ENCODE measurements at places on chromosomes 7 and 10. TPM values are rescaled to one million over a fixed set of nuclear protein-coding genes. Genes with fewer than 3 reads are reported as not detected.

The WASHC2C gene
- 39.6 TPM for total RNA-seq

- peaks cover 19% of the 10 kb centered on the region for H3K4me1 ChIP-seq
- peak overlapping the region; percentile 62 for H3K27ac ChIP-seq
- no peak overlapping the region for H3K4me3 ChIP-seq
- H3K36me3 ChIP-seq: no peaks in the 10 kb centered on the region
Observed at GRCh38 chr10:29344073-29344820, 55.4 kb downstream of the LYZL1 start.

DNA sequence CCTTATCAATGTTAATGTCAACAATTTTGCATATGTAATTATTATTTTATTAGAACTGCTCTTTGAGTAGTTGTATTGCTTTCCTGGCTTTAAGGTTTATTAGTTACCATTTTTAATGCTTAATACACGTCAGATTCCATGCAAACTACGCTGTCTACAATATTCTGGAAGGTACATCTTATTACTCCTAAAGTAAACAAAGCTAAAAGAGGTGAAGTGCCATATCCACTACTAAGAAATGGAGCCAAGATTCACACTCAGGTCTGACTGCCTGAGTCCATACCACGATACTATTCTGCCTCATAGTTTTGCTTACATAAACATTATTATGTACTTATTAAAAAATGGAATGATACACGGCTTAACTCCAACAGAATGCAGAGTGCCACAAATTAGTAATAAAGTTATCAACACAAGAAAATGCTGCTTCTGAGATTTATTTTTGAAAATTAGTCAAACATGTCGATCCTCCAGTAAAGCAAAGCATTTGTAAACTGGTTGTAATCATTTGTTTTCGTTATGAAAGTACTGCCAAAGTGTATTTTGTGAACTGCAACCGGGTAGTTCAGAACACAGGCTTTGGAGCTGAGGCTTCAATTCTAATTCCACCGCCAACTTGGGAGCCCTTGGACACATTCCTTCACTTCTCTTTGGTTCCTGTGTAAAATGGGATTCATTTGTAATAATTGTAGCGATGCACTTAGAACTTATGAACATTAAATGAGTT is 1.1 kb upstream of the DMTF1 start:
- H3K4me1 ChIP-seq: peaks cover 8% of the 10 kb centered on the region
- H3K4me3 ChIP-seq: peak overlapping the region; percentile 87
- H3K27ac ChIP-seq: peak overlapping the region; percentile 87

DNA sequence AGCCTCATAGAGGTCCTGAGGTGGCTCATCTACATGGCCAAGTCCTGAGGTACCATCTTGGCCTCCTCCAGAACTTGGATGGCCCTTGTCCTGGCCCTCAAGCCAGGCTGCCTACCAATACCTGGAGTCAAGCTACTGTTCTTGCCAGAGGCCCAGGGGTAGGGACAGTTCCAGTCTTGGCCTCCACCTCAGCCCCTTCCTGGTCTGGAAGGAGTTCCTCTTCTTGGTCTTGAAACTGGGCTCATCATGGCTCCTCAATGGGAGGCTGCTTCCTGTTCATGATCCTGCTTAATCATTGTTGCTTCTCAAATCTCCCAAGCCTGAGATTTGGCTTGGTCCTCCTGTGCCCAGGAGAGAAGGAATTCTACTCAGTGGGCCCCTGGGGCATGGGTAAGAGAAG is 3.9 kb downstream of the HPS6 start:
- H3K36me3 ChIP-seq: peaks cover 4% of the 10 kb centered on the region
- DNase-seq: no peak
- peaks cover 9% of the 10 kb centered on the region for H3K4me1 ChIP-seq
- no peak overlapping the region for H3K27ac ChIP-seq
- H3K27me3 ChIP-seq: no peaks in the 10 kb centered on the region

The HMX2 gene
- total RNA-seq: not detected

GRCh38 chr7:3861941-3862340 is 560.9 kb downstream of the SDK1 start:
- H3K4me3 ChIP-seq: no peak overlapping the region
- H3K27ac ChIP-seq: no peak overlapping the region
- no peaks in the 10 kb centered on the region for H3K27me3 ChIP-seq
- H3K4me1 ChIP-seq: no peaks in the 10 kb centered on the region
- peak; percentile 80 for DNase-seq

GRCh38 chr7:89908736-89909135 is 245.5 kb upstream of the STEAP1 start:
- no peaks in the 10 kb centered on the region for H3K27me3 ChIP-seq
- no peaks in the 10 kb centered on the region for H3K4me1 ChIP-seq
- DNase-seq: no peak
- no peak overlapping the region for H3K4me3 ChIP-seq
- H3K27ac ChIP-seq: no peak overlapping the region
- H3K36me3 ChIP-seq: no peaks in the 10 kb centered on the region

- no peak for DNase-seq
- H3K4me1 ChIP-seq: peaks cover 3% of the 10 kb centered on the region
- H3K36me3 ChIP-seq: no peaks in the 10 kb centered on the region
- no peak overlapping the region for H3K27ac ChIP-seq
- H3K4me3 ChIP-seq: no peak overlapping the region
- H3K27me3 ChIP-seq: no peaks in the 10 kb centered on the region
Observed at GRCh38 chr7:26709210-26709990, 155.0 kb downstream of the SKAP2 start.

The COMTD1 gene
- 18.3 TPM for total RNA-seq

DNA sequence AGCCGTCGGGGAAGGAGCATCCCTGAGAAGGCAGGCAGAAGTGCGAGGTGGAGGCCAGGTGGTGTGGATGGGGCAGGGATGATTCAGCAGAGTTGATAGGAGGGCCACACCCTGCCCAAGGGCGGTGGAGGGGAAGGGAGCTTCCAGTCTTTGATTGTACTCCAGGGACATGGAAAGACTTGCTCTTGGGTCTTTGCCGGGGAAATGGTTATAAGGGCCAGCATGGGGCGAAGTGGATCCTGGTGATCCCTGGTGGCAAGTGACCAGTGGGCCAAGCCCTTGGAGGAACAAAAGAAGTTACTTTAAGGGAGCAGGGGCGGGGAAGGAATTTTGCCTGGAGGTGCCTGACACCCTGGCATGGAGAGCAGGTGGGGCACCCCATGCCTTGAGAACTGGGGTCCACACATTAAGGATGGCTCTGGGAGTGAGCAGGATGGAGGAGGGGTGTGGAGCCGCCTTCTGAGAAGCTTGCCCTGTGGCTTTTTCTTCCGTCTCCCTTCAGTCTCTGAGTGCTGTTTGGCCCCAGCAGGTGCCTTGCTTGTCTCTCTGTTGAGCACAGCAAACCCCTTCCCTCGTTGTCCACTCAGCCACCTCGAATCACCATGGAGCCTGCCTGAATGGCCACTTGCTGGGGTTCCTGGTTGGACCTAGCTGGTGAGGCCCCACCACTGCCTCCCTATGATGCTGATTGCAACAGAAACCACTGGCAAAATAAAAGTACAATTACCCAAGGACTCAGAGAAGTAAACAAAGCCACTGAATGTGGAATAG is 83.9 kb downstream of the RAMP3 start:
- H3K4me3 ChIP-seq: no peak overlapping the region
- peaks cover 4% of the 10 kb centered on the region for H3K27me3 ChIP-seq
- no peak overlapping the region for H3K27ac ChIP-seq
- peaks cover 11% of the 10 kb centered on the region for H3K4me1 ChIP-seq
- DNase-seq: no peak
- H3K36me3 ChIP-seq: no peaks in the 10 kb centered on the region

DNA sequence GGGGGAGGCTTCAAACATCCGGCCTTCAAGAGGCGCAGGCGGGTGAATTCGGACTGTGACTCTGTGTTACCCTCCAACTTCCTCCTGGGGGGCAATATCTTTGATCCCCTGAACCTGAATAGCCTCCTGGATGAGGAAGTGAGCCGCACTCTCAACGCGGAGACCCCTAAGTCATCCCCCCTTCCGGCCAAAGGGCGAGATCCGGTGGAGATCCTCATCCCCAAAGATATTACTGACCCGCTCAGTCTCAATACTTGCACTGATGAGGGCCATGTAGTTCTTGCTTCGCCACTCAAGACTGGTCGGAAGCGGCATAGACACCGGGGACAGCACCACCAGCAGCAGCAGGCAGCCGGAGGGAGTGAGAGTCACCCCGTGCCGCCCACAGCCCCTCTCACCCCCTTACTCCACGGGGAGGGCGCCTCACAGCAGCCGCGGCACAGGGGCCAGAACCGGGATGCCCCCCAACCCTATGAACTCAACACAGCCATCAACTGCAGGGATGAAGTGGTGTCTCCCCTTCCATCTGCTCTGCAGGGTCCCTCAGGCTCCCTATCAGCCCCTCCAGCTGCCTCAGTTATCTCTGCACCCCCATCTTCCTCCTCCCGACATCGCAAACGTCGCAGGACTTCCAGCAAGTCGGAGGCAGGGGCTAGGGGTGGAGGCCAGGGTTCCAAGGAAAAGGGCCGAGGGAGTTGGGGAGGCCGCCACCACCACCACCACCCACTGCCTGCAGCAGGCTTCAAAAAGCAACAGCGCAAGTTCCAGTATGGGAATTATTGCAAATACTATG is 1.1 kb downstream of the MEPCE start:
- H3K4me1 ChIP-seq: peaks cover 22% of the 10 kb centered on the region
- H3K27ac ChIP-seq: peak overlapping the region; percentile 98
- peak overlapping the region; percentile 81 for H3K4me3 ChIP-seq

- H3K4me3 ChIP-seq: no peak overlapping the region
- peak; percentile 89 for DNase-seq
- peaks cover 6% of the 10 kb centered on the region for H3K36me3 ChIP-seq
- no peaks in the 10 kb centered on the region for H3K27me3 ChIP-seq
Observed at GRCh38 chr7:92763636-92764423, 72.5 kb downstream of the CDK6 start.

DNA sequence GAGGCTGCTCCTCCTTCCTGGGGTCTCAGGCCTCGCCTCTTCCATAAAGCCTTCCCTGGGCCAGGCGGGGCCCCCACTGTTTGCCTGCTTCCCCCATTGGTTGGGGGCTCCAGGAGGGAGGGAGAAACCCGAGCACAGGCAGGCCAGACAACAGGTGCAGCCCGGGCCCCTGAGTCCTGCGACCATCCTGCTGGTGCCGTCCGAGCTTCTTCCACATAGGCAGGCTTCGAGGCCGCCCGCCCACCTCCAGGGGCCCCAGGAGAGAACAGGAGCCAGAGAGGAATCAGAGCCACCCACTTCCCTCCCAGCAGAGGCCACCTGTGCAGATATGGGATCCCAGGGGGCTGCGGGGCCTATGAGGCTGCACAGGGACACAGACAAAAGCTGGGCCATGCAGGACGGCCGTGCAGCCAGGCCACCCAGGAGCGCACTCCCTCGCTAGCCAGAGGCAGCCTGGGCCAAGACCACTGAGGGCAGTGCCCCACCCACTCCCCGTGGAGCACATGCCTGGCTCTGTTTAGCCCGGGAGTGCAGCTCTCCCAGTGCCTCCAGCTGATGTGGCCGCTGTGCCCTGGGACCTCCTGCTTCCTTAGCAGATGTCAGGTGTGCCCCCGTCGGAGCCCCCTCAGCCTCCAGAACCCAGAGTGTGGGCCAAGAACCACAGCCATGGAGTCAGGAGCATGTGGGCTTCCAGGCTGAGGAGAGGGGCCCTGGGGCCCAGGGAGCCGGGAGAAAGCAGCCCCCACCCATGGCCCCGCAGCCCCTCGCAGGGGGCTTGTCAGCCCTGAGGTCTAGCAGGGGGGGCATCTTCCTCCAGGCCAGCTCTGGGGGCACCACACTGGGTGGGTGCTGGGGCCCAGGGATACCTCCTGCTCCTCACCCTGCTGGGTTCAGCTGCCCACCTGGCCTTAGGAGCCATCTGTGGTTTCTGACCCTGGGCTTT is 59.9 kb upstream of the INPP5A start:
- H3K36me3 ChIP-seq: no peaks in the 10 kb centered on the region
- H3K27ac ChIP-seq: no peak overlapping the region
- no peak overlapping the region for H3K4me3 ChIP-seq
- no peaks in the 10 kb centered on the region for H3K27me3 ChIP-seq
- no peak for DNase-seq

DNA sequence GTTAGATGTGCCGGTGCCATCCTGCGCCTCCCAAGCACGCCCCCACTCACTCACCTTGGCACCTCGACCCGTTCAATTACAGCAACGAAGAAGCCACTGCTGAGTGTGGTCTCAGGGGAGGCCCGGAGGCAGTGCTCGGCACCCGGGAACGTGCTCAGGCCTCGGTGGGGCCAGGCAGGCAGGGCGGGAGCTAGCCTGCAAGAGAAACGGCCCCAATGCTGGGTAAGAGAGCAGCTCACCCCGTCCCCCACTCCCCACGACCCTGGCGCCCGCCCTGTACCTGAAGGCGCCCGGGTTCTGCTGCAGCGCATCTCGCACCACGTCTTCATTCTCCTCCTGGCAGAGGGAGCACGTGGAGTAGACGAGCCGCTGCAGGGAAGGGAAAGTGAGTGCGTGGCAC is 5.1 kb downstream of the NSUN5 start:
- H3K4me3 ChIP-seq: no peak overlapping the region
- H3K36me3 ChIP-seq: no peaks in the 10 kb centered on the region
- H3K4me1 ChIP-seq: no peaks in the 10 kb centered on the region
- DNase-seq: no peak

- peaks cover 8% of the 10 kb centered on the region for H3K4me1 ChIP-seq
- DNase-seq: peak; percentile 96
- no peak overlapping the region for H3K4me3 ChIP-seq
- H3K27ac ChIP-seq: no peak overlapping the region
Observed at GRCh38 chr7:33418251-33418701, 288.9 kb downstream of the BBS9 start.

GRCh38 chr10:103969436-103969835 is 2.5 kb downstream of the SLK start:
- peak overlapping the region; percentile 99 for H3K4me3 ChIP-seq
- no peaks in the 10 kb centered on the region for H3K27me3 ChIP-seq
- H3K36me3 ChIP-seq: no peaks in the 10 kb centered on the region
- H3K4me1 ChIP-seq: peaks cover 9% of the 10 kb centered on the region

DNA sequence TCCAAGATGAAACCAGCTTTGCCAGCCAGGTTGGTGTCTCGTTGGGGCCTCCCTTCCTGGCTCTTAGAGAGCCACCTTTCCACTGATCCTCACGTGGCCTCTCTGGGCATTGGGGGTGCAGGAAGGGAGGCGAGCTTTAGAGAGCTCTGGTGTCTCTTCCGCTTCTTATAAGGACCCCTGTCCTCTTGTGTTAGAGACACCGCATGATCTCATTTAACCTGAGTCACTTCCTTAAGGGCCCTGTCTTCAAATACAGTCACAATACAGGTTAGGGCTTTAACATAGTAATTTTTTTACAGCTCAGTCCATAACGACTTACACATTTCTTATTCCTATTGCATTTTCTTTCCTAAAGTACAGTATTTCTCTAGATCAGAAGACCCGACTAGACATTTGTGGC is 535.8 kb downstream of the SDK1 start:
- no peaks in the 10 kb centered on the region for H3K4me1 ChIP-seq
- no peaks in the 10 kb centered on the region for H3K27me3 ChIP-seq
- H3K4me3 ChIP-seq: no peak overlapping the region

The CYP3A7 gene
- not detected for total RNA-seq

The ELN gene
- 0.75 TPM for total RNA-seq

DNA sequence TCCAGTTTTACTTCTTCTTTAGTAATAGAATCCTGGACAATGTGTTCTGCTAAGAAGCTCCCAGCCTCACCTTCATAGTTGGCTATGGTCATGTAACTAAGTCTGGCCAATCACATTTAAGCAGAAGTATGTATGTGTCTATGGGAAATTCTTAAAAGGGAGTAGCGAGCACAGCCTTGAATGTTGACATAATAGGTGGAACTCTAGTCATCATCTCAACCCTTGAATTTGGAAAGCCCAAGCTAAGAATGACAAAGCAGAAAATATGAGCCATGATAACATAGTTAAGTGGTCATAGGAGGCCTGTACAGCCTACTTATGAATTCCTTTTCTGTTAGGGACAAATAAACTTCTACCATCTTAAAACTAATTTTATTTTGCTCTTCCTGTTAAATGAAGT is 134.1 kb downstream of the MAGI2 start:
- H3K4me3 ChIP-seq: no peak overlapping the region
- no peak overlapping the region for H3K27ac ChIP-seq
- no peaks in the 10 kb centered on the region for H3K27me3 ChIP-seq
- DNase-seq: no peak
- H3K36me3 ChIP-seq: no peaks in the 10 kb centered on the region

Measured in astrocyte (in vitro differentiated cells and primary cell).